ENCODE measurements at places on chromosomes 7 and 10. TPM values are rescaled to one million over a fixed set of nuclear protein-coding genes. Genes with fewer than 3 reads are reported as not detected.

DNA sequence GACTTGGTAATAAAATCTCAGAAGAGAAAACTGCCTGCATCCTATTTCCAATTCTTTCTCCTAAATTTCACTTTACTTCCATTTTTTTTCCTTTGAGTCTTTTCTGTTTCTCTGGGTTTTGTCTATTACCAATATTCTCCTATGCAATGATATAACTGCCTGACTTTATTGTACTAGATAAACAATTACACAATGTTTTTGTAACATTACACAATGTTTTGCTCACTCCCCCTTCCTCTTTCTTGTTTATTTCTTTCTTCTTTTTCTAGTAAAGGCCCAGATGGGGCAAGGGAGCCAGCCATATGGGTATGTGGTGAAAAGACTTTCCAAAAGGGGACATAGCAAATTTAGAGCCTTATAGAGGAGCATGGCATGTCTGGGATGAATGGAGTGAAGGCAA, 278.7 kb upstream of the PHYHIPL start:
- DNase-seq, result no peak

DNA sequence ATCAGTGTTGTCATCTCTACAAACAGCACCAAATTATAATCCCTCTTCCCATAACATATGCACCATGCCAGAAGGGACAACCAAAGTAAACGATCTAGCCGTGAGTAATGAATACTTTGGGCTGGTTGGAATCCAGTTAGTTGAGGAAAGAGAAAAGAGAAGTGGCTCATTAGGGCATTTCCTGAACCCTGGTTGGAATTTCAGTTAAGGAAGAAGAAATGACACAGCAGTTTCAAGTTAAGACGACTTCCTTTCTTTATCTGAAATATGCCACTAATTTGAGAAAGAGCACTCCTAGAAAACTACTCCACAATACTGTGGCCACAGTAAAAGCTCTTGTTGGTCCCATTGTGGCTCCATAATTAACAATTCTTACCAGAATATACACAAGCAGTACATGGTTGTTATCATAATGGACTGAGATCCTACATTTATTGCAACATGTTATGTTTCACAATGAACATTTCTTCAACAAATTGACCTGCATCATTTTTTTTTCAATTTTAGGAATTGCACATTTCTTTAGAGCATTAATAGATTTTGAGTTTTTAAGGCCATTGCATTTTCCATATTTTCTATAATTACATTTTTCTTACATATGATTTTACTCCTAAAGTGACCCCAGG, at the start of gene TFEC:
TFEC (minus strand) TSS at position 113 of the 626 bp plus-strand sequence. CDS start 46,322 bp downstream, outside the sequence.
- no peak for DNase-seq

DNA sequence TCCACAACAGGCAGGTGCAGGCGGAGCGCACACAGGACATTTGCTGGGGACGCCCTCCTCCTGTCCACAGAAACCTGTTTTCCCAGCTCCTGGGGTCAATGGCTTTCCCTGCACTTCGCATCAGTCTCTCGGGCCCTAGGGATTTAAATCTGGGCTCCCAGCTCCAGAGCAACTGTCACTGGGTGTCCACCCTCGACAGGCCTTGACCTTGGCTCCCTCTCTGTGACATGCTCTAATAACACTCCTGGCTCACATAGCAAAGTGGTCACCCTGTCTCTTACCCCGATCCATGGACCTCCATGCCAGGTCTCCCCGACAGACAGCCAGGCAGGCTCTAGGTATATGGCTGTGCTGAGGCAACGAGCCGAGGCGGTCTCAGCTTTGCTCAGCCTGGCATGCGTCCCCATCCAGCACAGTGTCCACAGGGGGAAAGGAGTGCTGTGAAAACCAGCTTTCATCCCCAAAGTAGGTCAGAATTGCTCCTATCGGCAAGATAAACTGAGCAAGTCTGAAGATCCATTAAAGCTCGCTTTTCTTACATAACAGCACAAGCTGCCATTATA, 195.6 kb downstream of the TNS3 start:
- no peak for DNase-seq

DNA sequence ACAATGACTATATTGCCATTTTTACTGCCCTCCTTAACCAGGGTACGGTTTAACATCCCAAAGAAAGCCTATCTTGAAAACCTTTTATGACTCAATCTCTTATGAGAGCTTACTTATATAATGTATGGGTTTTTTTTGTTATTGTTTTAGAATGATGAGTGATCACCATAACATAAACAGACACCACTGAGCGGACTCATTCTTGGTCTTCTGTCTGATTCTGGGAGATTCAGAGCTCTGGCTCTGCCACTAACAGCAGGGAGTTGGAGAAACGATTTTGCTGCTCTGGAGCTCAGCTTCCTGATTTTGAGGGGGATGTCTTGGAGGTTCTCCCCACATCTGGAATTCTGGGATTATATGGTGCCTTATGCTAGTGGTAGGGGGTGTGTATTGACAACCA, 244.1 kb downstream of the FRMD4A start:
- no peak for DNase-seq

GRCh38 chr7:94348142-94348541, 46.6 kb upstream of the COL1A2 start:
- DNase-seq, result no peak

DNA sequence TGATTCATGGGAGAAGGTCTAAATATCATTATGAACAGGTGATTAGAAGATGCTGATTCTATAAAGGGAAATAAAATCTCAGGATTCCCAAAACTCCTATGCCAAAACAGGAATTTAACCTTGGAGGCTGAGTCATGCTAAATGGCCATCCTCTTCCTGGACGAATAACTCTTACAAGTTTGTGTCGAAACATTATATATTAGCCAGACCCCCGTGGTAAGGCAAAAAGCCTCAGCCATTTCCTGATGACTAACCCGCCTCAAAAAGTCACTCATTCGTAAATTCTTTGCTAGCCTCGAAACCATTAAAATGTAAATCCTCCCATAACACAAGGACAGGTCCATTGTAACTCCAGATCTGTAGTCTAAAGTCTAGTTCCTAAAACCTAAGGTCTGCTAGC, 32.0 kb downstream of the CUL2 start:
- DNase-seq, result no peak

- no peak for DNase-seq
Observed at GRCh38 chr7:107690611-107691010, 30.0 kb downstream of the SLC26A4 start.

DNA sequence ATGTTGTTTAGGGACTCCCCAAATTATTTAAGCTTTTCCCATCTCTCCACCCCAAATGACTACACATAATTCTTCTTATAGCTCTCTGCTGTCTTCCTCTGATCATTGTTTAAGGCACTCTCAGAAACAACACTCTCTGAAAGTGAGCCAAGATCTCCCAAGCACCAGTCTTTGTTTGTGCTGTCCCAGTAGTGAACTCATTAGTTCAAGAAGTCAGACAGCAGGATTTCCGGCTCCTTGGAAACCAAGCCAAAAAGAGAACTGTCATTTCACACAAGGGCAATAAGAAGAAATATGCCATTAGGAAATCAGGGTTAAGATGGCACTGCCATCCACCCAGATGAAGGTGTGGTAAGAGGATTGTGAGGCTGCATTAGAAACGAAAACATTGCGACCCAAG, 83.1 kb downstream of the FZD1 start:
- no peak for DNase-seq

Gene DYNC1I1
- total RNA-seq, result 1.9 TPM

Measured in Peyer's patch (tissue), 4 donors.